HFF-Myc (cell line): ENCODE measurements at places on chromosomes 3 and 15.

DNA sequence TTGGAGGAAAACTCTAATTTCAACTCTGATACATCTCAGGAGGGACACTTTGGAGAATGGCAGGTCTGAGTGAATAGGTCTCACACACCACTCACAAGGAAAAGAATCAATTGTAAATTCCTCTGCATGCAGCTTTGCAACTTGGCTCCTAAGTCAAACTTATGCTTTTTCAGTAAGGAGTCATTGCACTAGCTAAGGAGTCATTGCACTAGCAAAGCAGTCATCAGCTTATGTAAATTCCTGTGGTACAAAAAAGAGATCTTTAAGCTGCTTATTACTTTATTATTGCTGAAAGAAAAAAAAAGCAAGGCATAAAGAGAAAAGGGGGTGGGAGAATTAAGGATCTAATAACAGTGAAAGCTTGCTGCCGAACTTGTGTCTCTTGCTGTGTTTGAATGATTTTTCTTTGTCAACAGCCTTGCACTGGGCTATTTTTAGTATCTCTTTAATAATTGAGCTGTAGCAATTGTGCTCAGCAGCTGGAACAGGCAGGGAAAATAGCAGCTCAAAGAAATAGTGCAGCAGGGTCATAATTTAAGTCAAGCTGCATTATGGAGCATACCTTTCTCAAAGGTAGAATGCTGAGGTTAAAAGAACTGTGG, 154.3 kb upstream of the ARPP21 start:
- DNase-seq = no peak

DNA sequence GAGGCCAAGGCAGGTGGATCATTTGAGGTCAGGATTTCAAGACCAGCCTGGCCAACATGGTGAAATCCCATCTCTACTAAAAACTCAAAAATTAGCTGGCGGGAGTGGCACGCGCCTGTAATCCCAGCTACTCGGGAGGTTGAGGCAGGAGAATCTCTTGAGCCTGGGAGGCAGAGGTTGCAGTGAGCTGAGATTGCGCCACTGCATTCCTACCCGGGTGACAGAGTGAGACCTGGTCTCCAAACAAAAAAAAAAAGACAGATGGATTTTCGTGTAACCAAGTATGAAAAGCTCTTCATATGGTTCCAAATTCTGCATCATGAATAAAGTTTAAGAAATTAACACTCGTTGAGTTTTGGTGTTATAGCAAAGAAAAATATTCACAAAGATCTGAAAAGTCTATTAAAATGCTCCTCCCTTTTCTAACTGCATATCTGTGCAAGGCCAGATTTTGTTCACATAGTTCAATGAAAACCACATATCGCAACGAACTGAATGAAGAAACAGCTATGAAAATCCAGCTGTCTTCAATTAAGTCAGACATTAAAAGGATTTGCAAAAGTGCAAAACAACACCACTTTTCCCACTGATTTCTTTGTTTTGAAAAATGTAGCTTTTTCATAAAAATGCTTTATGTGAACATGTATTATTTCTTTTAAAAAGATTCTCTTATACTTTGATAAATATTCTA, 23.8 kb upstream of the FBLN2 start:
- no peak for DNase-seq

GRCh38 chr3:124373524-124373923, 356.7 kb upstream of the UMPS start:
- no peak for DNase-seq

DNA sequence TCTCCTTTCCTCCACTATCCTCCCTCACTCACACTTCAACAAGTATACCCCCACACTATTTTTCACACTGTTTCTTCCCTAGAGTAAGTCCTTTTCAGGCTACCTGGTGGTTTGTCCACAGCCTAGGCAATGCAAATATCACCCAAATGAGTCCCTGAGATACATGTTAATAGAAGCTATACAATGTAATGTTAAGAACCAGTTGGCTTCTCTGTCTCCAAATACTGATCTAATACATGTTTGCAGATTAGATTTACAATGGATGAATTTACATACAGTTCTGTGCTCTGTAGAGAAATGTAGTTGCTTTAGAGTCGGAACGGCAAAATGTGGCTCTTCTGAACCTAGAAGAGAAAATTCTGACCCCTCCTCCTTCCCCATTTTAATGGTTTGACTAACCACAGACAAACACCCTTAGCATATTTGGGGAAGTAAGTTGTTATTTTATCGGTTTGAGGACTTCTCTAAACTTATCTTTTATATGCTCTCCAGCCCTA, 63.6 kb upstream of the MBNL1 start:
- DNase-seq = no peak

DNA sequence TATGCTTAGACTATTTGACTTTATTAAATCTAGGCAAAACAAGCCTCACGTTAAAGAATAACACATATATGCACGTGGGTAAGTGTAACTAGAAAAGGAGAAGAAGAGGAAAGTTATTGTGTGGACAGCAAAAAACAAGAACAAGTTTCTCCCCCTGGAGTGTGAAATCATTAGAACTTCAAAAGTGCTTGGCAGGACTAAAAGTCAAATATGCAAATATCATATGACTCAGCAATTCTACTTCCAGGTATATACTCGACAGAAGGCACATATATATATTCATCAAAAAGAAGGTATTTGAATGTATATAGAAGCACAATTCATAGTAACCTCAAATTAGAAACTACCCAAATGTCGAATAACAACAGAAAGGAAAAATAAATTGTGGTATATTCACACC, 68.9 kb upstream of the STXBP5L start:
- DNase-seq = no peak

DNA sequence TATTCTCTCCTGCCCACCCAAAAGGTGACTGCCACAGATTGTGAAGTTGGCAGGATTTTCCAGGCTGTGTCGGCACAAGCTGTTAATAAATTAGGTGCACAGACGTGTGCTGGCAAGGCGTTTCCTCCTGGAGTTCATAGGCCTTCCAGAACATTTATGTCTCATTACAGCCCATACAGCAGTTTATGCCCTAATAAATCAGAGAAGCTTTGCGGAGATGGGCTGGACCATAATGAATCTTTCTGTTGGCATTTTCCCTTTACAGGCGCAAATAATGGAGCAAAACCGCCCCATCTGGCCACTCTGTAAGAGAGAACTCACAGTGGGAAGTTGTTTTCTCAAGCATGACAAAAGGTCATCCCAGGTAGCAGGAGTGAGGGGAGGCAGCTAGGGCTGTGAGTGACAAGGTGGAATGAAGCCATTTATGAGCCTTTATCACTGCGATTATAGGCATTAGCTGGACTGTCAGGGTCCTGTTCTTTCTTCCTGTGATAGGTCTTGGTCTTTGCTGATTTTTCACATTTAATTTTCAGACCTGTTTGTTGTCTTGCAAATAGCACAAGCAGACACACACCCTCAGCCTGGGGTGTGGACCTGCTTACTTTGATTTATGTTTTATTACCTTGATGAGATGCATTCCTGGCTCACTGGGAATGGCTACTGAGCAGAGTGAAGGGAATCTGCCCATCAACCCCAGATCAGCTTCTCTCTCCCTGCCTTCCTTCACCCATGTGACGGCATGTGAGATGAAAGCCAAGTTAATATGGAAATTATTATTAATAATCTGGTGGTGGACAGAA, 257.5 kb downstream of the LRTM1 start:
- no peak for DNase-seq

- DNase-seq = no peak
Measured at GRCh38 chr15:68651916-68652525, 73.2 kb downstream of the CORO2B start.
